ENCODE measurements at places on chromosomes 5 and 9.

DNA sequence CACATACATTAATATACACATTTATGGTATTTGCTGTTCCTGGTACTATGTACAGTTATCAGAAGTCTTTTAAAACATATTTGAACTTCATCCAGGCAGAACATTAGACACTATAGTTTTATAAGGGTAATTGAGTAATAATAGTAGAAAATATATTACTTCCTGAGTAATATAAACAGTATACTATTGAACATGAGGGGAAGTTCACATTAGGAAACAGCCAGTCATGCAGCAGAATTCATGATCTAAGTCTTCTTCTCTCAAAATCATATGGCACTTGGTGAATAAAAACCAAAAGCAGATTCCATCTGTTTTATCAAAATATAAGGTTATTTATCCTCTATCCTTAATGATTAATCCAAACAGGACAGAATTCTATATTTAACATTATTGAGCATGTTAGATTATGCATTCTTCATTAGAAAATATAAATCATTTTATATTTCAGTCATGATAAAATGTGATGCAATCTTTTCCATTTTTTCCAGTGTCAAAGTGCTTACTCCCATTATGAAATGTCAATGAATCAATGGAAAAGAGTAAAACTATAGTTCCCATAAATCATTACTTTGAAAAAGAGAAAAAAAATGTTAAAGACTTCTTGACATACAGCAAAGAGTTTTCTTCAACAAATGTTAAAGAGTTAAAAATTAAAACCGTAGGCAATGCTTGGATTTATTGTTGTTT lies 584.3 kb upstream of the TUSC1 start:
- no peak for DNase-seq

- no peak for DNase-seq
These were observed 403.2 kb upstream of the PTGER4 start for GRCh38 chr5:40276426-40277102.

GRCh38 chr5:119742311-119742710 lies 113.0 kb downstream of the FAM170A start:
- no peak for DNase-seq

DNA sequence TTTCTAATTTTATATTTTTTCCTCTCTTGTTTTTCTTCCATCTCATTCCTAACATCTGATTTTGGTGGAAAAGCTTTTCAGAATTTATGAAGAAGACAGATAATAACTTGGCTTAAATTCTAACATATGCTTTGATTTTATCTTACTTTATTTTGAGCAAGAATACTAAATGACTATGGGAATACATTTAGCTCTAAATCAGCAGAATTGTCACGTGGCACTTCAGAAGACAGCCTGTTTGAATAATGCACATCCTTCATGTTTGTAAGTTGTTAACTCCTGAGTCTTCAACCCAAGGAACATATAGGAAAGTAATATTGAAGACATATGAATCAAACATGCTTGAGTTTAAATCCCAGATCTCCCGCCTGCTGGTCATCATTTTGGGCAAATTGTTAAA lies 90.3 kb downstream of the NTRK2 start:
- no peak for DNase-seq

Measured in CD4-positive, alpha-beta T cell treated with Interleukin-10 for 1 hour (primary cell).